ENCODE measurements at places on chromosomes 12 and 14. TPM values are rescaled to one million over a fixed set of nuclear protein-coding genes. Genes with fewer than 3 reads are reported as not detected.

Gene SPIC
- not detected for total RNA-seq

Gene APOF
- not detected for total RNA-seq

Gene ZNF26
- 25.5 TPM for total RNA-seq

Gene SLC10A1
- not detected for total RNA-seq

Gene CDH24
- 2.3 TPM for total RNA-seq

Gene CYP46A1
- 0.26 TPM for total RNA-seq

DNA sequence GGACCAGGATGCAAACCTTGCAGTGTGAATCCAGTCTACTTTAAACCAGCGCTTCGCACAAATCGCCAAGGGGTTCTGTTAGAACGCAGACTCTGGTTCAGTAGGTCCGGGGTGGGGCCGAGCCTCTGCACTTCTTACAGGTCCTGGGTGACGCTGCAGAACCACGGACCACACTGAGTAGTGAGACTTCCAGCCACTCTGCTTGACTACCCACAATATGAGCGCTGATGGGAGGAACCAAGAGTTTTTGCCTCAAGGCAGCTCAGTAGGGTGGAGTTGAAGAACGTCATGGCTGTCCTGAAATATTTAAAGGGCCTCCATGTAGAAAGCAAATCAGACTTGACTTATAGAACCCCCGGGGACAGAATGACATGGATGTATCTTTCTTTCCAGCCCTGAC lies 138.0 kb upstream of the CRY1 start:
- no peak for DNase-seq

- DNase-seq, result no peak
Observed at GRCh38 chr14:103593577-103593976, 30.8 kb downstream of the COA8 start.

- no peak for DNase-seq
Observed at GRCh38 chr12:92597997-92598396, 104.8 kb upstream of the PLEKHG7 start.

DNA sequence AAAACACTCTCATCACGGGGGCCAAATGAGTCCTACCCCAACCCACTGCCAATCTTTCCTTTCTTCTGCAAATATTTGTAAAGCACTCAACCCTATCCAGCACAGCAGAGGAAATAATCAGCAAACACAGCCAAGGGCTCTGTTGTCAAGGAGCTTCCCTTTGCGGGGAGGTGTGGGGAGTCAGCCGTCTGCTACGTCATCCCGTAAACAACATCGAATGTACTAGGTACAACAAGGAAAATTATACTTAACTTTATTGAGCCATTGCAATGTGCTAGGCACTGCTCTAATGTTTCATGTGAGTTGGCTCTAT lies 22.8 kb downstream of the TMEM63C start:
- no peak for DNase-seq

DNA sequence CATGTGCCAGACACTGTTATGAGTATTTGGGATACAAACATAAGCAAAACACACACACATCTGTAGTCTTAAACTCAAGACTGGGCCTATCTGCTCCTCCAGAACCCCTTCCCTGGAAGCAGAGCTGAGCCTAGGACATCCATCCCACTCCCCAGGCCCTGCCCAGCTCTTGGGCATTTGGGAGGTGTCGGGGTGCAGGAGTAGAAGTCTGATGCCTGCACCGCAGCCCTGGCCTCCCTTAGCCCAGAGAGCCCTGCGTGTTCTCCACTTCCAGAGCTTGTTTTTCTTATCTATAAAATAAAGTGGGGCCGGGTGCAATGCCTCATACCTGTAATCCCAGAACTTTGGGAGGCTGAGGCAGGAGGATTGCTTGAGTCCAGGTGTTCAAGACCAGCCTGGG lies 11.7 kb downstream of the HSP90AA1 start:
- no peak for DNase-seq

DNA sequence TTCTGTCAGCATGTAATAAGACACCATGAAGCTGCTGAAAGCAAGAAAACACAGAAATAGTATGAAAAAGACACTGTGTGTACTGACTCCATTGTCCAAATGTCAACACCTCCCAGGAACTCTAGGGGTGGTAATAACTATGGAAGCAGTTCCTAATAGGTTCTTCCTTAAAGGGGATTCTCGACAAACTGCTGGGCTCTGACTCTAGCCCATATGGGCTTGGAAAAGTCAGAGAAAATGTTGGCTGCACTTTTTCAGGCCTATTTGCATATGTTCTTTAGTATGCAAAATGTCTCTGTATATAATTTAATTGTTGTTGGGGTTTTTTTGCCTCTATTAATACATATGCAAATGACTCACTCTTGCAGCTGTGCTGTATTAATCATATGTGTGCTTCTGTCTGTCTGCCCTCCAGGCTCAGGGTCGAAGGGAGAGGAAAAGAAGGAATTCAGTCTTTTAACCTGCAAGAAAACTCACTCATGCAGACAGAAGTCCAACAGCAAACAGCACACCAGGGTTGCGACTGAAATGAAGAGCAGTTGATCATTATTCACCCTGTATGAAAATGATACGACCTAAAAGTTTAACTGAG lies 317.6 kb downstream of the SOX5 start:
- no peak for DNase-seq

- DNase-seq, result no peak
Observed at GRCh38 chr14:100523131-100523842, 63.9 kb downstream of the BEGAIN start.

DNA sequence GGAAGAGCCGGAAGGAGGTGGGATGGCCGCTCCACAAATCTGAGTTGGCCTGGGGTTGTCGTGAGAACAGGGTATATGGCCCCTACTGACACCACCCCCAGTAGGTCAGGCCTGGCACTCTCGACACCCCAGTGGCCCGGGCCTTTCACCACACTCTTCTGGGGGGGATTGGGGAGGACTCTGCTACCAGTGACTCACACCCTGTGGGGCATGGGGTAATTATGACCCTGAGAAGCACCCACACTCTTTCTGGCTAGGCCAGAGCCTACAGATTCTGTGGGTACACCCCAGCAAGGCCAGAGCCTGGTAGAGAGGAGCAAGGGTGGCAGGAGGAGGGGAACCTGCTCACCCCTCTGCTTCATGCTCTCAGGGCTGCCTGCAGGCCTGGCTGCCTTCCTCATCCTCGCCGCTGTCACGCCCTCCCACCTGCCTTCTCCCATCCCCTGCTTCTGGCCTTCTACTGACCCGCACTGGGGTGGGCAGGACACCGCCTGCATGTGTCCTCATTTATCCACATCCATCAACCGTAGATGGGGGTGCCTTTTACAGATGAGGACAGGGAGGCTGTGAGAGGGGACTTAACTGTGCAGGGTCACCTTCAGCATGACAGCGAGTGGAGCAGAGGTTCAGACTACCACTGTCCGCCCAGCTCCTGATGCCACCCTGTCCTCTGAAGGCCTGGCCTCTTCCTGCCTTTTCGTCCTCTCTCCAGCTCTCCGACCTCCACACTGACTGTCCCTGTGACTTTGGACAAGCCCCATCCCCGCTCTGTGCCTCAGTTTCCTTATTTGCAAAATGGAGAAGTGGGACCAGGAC lies 18.4 kb downstream of the ASB2 start:
- no peak for DNase-seq

- no peak for DNase-seq
Observed at GRCh38 chr12:89523843-89524540, 604 bp downstream of the GALNT4 start.

- no peak for DNase-seq
Observed at GRCh38 chr12:130334937-130335336, 2.8 kb upstream of the PIWIL1 start.

- DNase-seq, result no peak
Observed at GRCh38 chr14:72709916-72710611, 183.8 kb downstream of the DPF3 start.

GRCh38 chr12:47507221-47507620 lies 198.6 kb downstream of the RPAP3 start:
- DNase-seq, result no peak

DNA sequence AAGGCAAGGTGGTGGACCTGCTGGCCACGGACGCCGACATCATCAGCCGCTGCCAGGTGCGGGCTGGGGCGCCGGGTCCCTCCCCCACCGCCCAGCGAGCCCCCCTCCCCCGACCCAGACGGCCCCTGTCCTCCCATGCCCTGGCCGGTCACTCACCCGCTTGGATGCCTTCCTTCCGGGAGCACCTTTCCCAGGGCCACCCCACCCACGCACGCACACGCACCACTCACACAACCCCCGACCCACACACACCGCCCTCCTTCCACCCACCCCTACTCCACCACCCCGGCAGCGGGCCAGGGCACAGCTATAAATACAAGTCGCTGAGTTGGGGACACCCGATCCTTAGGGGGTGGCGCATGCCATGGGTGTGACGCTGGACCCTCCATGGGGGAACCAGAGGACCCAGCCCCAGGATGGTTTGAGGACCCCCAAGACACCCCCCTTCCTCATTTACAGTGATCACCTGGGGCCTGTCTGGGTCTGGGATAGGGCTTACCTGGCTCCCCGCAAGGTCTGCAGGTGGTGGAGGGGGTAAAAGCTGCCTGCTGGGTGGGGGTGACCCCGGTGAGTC lies 465 bp downstream of the ADSS1 start:
- DNase-seq, result peak; percentile 47

- DNase-seq, result no peak
Observed at GRCh38 chr14:89315493-89316470, 101.3 kb downstream of the FOXN3 start.

DNA sequence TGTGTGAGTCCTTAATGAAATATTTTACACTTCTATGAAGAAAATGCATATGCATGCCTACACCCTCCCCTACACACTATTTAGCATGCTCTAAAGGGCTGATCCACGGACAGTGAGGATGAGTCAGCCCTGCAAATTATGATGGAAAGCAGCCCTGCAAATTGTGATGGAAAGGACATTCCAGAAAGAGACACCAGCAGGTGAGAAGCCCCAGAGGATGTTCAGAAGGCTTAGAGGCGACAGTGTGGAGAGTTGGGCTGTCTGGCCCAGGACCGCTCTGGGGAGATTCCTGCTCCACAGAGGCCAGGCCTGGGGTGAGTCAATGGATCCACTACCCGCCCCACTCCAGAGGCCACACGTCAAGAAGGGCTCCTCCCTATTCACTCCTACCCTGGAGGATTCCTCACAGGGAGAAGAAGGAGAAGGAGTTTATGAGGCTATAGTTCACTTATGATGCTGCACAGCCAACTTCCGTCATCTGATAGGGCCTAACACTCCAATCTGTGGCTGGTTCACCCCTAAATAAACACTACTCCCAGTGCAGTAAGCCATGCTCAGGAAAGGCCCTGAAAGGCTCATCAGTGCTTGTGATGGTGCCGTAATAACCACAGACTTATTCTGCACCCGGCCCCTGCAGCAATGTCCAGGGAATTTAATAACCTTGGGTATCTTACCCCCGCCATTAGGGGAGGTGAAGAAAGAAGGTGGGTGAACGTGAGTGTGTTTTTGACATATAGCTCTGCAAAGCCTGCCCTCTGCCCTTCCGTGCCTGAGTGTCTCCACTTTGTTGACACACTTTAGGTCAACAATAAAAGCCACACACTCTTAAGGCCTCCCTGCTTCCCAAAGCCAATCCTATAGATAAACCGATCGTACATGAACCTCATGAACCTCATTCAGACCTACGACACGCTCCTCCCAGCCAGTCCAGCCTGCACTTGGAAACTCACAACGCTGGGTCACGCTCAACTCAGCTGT lies 46.4 kb downstream of the CLMN start:
- DNase-seq, result no peak

- no peak for DNase-seq
Observed at GRCh38 chr14:68584786-68585185, 208.1 kb downstream of the ZFP36L1 start.

GRCh38 chr14:51613416-51613815 lies 38.3 kb upstream of the FRMD6 start:
- DNase-seq, result no peak

DNA sequence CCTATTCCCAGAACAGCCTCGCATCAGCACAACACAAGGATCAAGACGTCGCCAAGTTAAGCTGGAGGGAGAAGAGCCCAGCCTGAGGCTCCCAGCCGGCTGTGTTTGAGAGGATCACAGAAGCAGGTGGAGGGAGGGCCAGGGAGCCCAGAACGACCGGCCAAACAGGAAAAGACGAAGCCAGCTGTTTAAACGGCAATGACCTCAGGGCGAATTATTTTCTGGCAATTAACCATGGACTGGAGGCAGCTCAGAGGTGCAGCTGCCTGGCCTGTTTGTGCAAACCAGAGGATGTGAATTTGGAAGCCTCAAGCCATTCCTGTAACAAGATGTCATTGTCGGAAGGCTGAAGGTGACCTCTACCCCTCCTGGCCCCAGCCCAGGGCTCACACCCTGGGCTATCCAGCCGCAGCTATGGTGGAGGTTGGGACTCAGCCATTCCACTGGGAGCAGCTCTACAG lies 175.8 kb upstream of the PRMT8 start:
- no peak for DNase-seq

DNA sequence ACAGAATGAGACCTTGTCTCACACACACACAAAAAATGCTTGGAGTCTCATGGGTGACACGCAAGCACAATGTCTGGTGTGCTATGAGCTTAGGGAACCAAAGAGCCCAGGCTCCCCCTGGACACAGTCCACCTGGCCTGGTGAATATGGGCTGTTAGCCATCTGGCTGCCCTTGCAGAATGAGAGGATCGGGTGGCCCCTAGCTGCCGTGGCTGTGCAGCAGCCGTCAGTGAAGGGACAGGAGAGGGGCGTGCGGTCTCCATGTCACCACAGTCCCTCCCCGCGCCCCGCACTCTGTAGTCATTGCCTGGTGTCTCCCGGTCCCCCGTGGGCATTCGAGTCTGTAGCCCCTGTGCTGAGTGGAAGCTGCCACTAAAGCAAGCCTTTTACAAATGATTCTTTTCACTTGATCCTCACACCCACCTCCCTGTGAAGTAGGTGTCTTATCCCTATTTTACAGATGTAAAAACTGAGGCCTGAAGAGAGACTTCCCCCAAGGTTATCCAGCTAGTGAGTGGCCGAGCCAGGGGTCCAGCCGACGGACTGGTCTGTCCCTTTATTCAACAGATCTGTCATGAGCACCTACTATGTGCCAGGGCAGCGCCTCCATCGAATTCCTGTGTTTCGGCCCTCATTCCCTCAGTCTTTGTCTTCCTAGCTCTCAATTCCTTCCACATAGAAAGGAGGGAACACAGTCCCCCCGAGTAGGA lies 18.8 kb downstream of the MVK start:
- no peak for DNase-seq

DNA sequence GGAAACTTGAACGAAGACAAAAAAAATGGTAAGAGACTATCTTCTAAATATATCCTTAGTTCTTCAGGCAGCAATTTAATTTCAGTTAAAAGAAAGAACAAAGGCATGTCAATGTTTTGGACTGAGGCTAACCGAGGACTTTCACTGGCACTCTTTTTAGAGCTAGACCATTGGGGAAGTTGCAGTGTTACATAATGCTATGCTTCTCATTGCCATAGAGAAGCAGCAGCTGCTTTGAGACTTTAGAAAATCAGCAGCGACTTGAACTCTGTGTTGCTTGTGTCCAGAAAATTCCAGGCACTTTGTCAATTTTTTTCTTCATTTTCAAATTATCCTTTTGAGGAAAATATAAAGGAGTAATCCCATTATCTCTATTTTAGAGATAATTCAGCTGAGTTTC lies 964.2 kb downstream of the NRXN3 start:
- no peak for DNase-seq

- no peak for DNase-seq
Observed at GRCh38 chr14:93811676-93812075, 23.4 kb upstream of the PRIMA1 start.
